Natural killer cell (primary cell): ENCODE measurements at places on chromosomes 1 and 21. TPM values are rescaled to one million over a fixed set of nuclear protein-coding genes. Genes with fewer than 3 reads are reported as not detected.

The LRRC39 gene
- total RNA-seq = 3.2 TPM

The VTCN1 gene
- not detected for total RNA-seq

The CYYR1 gene
- not detected for total RNA-seq

The FAM43B gene
- not detected for total RNA-seq

The CASQ2 gene
- not detected for total RNA-seq

The IL20 gene
- not detected for total RNA-seq

The IQCC gene
- 3.5 TPM for total RNA-seq

The IPO9 gene
- total RNA-seq = 27.0 TPM

The ZMYND12 gene
- total RNA-seq = 1.1 TPM

The ZBTB40 gene
- 37.6 TPM for total RNA-seq

The RBM11 gene
- 0.42 TPM for total RNA-seq

The AMY2B gene
- 31.7 TPM for total RNA-seq

The S100A7 gene
- total RNA-seq = not detected

The LINGO4 gene
- not detected for total RNA-seq

The ZP4 gene
- not detected for total RNA-seq

The NBPF9 gene
- total RNA-seq = 23.5 TPM

The SIKE1 gene
- 57.5 TPM for total RNA-seq

The TEX38 gene
- total RNA-seq = 0.75 TPM

The RASAL2 gene
- not detected for total RNA-seq

The SH2D1B gene
- total RNA-seq = 133 TPM

The FCRL6 gene
- 298 TPM for total RNA-seq

The SLAMF1 gene
- 3.5 TPM for total RNA-seq

The OVAAL gene
- total RNA-seq = not detected

The KMO gene
- 1.1 TPM for total RNA-seq

The NHLH1 gene
- total RNA-seq = 0.13 TPM

The RCSD1 gene
- 110 TPM for total RNA-seq
